Right lobe of liver (tissue), 6 donors: ENCODE measurements at places on chromosomes 13 and 19. TPM values are rescaled to one million over a fixed set of nuclear protein-coding genes. Genes with fewer than 3 reads are reported as not detected.

Gene TPM4
- 13.7 TPM for total RNA-seq

Gene OVOL3
- total RNA-seq, result not detected

Gene CD37
- 5.0 TPM for total RNA-seq

Gene SMIM44
- not detected for total RNA-seq

Gene FCAR
- total RNA-seq, result 0.43 TPM

Gene CPB2
- 589 TPM for total RNA-seq

Gene MAP3K10
- total RNA-seq, result 6.8 TPM

Gene BEST2
- total RNA-seq, result not detected

Gene SYCN
- total RNA-seq, result not detected

Gene GADD45GIP1
- total RNA-seq, result 10.6 TPM

Gene ZNF829
- total RNA-seq, result 0.87 TPM

Gene APLP1
- total RNA-seq, result not detected

DNA sequence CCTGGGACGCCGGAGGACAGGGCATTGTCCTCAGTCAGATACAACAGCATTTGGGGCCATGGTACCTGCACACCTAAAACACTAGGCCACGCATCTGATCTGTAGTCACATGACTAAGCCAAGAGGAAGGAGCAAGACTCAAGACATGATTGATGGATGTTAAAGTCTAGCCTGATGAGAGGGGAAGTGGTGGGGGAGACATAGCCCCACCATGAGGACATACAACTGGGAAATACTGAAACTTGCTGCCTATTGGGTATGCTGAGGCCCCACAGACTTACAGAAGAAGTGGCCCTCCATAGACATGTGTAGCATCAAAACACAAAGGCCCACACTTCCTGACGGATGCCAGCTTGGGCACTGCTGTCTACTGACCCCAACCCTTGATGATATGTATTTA lies 1.4 kb upstream of the ICAM4 start:
- DNase-seq, result no peak

GRCh38 chr13:23705583-23705982 lies 135.4 kb downstream of the TNFRSF19 start:
- DNase-seq, result no peak

DNA sequence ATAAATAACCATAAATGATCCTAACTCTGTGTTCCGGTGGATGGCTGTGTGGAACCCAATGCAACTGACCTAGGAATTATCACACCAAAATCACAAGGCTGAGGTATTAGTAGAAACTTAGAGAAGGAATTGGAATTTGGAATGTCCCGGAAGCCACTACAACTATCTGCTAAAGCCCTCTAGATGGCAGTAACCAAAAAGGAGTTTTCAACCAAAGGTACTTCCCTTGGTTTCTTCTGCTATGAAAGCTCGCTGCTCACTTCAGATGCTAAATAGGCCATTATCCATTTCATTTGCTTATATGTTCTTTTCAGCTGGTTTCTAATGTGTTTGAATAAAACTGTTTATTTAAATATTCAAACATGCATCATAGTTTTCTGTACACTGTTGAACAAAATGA lies 1589.1 kb upstream of the SPRY2 start:
- no peak for DNase-seq

DNA sequence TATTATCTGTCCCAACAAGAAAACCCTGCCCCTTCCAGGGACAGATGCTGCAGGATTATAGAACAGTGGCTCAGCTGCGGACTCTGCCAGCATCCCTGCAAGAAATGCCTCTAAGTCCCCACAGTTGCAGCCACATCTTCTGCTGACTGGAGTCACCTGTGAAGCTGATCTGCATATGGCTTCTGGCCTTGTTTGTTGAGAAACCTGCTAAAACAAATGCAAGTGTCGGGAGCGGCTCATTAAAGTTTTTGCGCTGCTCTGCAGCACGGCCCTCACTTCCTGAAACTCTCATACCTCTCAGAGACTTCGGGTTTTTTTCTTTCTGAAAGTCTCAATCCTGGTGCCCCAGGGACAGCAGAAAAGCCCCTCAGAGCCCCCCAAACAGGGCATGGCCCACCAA lies 725.0 kb downstream of the UQCRFS1 start:
- no peak for DNase-seq

DNA sequence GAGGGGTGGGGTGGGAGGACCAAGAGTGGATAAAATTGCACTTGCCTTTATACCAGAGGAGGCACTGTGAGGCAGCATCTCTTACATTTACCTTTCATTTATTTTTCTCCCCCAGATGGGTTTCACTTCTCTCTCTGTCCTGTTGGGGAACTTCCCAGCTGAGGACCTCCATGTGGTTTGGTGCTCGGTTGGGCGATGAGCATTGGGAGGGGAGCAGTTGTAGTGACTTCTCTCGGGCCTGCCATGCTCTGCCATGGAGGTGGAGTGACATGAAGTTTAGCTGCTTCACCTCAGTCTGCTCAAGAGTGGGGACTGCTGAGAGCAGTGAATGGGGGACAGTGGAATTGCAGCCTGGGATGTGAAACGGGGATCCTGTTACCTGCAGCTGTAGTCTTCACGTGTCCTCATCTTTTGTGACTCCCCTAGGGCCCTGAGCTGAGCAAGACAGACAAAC lies 23.1 kb upstream of the CXCL17 start:
- DNase-seq, result no peak

DNA sequence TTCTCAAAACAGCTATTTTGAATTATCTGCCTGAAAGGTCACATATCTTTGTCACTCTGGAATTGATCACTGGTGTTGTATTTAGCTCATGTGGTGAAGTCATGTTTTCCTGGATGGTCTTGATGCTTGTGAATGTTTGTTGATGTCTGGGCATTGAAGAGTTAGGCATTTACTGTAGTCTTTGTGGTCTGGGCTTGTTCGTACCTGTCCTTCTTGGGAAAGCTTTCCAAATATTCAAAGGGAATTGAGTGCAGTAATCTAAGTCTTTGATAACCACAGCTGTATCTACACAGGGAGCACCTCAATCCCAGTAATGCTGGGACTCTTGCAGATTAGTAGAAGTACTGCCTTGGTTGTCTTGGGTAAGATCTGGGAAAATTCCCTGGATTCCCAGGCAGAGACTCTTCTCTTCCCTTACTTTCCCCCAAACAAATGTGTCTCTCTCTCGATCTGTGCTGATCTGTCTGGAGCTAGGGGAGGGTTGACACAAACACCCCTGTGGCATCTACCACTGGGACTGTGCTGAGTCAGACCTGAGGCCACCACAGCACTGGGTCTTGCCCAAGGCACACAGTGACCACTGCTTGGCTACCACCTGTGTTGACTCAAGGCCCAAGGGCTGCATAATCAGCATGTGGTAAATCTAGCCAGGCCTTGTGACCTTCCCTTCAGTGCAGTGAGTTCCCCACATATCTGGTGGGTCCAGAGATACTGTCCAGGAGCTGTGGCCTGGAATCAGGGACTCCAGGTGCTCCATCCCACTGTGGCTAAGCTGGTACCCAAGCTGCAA lies 5.5 kb upstream of the CYP4F3 start:
- peak; percentile 88 for DNase-seq

GRCh38 chr19:14992780-14993179 lies 13.1 kb upstream of the SLC1A6 start:
- DNase-seq, result no peak

DNA sequence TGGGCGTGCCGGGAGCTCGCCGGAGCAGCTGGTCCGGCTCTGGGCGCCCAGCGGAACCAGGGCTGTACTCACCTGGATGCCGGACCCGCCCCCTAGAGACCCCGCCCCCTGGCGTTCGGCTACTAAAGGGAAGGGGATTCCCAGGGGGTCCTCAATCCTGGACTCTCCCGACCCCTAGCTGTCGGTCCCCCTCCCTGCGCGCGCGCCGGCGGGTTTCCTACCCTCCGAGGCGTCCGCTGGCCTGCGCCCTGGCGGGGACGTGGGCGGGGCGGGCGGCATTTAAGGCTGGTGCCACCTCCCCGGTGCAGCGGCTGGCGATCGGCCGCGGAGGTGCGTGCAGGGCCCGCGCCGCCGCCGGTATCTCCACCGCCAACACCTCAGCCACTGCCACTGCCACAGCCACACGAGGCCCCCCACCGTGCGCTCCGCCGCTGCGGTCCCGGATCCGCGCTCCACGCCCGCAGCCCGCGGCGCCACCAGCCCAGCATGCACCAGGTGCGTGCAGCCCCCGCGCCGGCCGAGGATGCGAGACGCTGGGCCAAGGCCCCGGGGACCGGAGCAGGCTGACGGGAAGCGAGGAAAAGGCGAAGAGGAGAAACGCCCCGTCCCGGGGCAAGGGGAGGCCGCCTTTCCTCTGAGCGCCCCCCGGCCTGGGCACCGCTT lies at the start of gene ATP12A:
Gene ATP12A, plus strand, starts transcription at position 151 of the 663 bp plus-strand sequence. Its CDS starts 336 bp downstream, at position 487.
- DNase-seq, result no peak

DNA sequence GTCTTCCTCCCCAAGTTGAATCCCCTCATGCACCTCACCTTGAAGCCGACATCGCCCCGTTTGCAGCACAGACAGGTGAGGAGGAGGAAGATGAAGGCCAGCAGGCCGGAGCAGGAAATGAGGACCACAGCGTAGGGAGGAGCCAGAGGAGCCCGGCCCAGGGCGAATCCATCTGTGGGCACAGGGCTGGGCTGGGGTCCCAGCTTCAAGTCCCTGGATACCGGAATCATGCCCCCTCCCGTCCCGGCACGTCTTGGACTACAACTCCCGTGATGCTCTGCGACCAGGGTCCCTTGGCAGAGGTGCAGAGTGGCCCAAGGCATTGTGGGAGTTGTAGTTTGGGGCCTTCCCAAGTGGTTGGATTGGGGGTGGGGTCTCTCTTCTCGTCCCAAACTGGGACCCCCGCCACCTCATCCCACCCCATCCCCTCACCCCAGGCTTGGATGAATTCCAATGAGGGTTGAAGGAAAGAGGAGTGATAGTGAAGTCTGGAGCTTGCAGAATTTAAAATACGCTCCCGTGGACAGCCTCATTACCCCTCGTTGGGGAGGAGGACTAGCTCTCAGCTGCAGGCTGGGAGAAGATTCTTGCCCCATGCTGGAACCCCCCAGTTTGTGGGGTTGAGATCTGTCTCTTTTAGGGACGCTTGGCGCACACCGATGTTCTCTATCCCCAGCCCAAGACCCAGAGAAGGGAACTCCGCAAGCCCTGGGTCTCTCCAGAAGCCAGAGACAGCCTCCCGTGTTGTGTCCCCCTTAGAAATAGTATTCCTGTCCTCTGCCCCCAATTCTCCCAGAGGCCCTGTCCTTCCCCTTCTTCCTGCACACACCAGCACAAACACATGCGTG lies 990 bp downstream of the LMTK3 start:
- DNase-seq, result peak; percentile 68

GRCh38 chr19:33134571-33135041 lies 2.7 kb downstream of the WDR88 start:
- DNase-seq, result no peak

- DNase-seq, result no peak
These were observed 83.4 kb downstream of the KCNRG start for GRCh38 chr13:50098693-50099092.

GRCh38 chr13:44819772-44820171 lies 169.5 kb downstream of the NUFIP1 start:
- DNase-seq, result no peak

GRCh38 chr13:73411067-73411809 lies 352.4 kb downstream of the KLF5 start:
- DNase-seq, result no peak

GRCh38 chr19:18478545-18479311 lies 40.8 kb upstream of the ISYNA1 start:
- peak; percentile 84 for DNase-seq

- DNase-seq, result no peak
These were observed 1.6 kb downstream of the TEX30 start for GRCh38 chr13:102772042-102772425.

- DNase-seq, result no peak
These were observed 428.5 kb upstream of the NBEA start for GRCh38 chr13:34513526-34513925.

DNA sequence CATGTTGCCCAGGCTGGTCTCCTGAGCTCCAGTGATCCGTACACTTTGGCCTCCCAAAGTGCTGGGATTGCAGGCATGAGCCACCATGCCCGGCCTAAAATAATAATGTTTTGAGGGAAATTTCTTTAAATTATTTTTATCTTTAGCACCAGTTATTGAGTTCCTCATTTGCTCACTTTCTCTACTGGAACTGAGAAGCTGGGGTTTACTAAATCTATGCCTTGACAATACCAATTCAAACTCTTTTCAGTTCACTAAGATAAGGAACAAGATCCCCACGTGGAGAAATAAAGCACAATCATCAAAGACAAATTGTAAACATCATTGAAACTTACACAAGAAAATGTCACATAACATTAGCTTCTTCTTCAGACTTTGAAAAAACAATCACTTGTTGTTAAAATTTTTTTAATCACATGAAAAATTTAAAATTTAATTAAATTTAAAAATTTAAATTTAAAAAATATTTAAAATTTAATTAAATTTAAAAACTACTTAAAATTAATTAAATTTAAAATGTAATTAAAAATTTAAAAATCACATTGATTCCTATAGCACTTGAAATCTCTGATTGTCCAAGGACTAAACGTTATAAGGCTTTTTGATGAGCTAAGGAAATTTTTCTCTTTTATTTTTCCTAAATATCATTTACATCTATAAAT lies 25.2 kb upstream of the XPO4 start:
- no peak for DNase-seq

- no peak for DNase-seq
These were observed 37.4 kb upstream of the KLF12 start for GRCh38 chr13:74171641-74172040.

DNA sequence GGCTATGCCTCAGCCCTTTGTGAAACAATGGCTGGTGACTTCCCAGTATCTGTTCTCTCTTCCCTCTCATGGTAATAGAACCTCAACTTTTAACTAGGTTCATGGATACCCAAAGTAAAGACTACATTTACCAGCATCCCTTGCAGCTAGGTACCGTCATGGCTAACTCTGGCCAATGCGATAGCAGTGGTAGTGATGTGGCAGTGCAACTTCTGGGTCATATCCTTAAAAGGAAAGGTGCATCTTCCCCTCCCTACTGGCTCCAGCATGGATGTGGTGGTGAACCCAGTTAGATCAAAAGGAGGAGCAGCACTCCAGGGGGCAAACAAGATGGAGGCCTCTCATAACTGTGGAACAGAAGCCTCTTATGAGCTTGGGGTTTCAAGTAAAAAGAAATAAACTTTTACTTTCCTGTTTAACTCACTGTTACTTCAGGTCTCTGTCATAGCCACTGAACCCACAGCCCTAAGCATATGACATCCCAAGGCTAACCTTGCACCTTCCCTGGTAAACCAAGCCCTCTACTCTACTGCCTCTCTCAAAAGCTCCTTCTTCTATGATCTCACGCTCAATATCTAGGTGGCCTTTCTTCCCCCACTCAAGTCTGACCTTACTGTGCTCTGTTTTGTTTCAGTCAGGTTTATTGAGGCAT lies 104.4 kb downstream of the DOCK9 start:
- no peak for DNase-seq

DNA sequence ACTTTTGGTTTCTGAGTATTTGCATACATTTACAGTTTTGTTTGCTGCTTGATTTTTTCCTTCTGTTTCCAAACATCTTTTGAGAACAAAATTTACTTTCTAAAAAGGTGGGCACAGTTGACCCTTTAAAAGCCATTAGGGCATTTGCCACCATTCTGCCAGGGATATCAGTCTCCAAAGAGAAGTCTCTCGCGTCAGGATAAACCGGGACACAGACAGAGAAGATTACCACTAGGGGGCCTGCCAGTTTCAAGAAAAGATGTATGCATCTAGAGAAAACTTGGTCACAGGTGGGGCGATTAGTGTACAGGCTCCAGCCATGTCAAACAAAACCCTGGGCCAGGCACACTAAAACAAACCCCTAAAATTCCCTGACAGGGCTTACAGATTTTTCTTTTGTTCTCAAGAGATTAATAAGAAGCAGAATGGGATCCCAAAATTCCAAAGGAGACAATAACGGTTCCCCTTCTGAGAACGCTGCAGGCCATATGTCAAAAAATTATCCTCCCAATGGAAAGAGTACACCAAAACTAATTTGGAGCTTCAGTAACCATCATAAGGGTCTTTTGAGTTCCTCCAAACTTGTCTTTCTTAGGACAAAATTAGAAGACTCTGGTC lies 10.7 kb upstream of the PABPC3 start:
- no peak for DNase-seq
